Suppressor macrophage treated with lipopolysaccharide for 4 hours (primary cell): ENCODE measurements at places on chromosomes 6 and 20.

DNA sequence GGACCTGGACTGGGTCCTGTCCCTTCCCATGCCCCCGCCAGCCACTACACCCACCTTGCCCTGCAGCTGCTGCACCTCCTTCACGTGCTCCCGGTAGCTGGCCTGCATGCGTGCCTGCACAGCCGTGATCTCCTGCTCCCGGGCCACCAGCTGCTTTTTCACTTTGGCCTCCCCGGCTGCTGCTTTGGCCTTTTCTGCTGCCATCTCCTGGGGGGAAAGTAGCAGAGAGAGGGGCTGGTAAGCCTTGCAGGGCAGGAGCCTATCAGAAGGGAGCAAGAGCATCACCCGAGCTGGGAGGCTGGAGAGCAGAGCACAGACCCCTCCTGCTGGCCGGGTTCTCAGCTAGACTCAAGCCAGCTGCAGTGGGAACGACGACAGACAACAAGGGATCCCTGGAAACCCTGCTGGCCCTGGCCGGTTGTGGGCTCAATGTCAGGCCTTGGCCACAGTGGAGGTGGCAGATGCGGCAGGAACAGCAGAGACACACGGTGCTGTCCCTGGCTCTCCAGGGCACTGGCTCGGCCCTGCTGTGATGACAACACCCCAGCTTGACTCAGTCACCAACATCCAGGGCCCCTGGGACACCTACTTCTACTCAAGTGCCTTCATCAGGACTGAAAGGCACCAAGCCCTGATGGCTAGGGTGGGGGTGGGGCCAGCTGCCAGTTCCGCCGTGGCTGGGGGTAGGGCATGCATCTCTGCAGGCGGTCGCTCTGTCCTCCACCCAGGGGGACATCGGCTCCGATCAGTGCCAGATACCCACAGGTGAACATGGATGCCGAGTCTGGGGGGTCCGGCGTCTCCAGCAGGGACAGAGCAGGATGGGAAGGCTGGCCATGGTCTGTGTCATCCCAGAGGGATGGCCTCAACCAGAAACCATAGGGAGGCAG lies 45.3 kb downstream of the RRBP1 start:
- no peak for DNase-seq

- peak; percentile 40 for DNase-seq
Observed at GRCh38 chr20:43448748-43449535, 8.8 kb upstream of the SRSF6 start.

DNA sequence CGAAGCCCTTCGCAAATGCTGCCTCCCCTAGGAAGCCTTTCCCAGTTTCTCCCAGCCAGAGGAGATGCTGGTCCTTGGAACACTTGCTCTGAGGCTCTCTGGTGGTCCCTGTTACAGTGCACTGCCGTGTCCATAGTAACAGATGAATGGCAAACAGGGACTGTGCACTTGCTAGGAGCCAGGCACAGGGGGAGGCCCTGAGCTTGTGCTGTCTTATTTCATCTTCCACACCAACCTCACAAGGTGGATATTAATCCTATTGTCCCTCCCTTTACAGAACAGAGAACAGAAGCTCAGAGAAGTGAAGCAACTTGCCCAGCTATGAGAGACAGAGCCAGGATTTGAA lies 19.0 kb downstream of the SRC start:
- DNase-seq, result no peak

DNA sequence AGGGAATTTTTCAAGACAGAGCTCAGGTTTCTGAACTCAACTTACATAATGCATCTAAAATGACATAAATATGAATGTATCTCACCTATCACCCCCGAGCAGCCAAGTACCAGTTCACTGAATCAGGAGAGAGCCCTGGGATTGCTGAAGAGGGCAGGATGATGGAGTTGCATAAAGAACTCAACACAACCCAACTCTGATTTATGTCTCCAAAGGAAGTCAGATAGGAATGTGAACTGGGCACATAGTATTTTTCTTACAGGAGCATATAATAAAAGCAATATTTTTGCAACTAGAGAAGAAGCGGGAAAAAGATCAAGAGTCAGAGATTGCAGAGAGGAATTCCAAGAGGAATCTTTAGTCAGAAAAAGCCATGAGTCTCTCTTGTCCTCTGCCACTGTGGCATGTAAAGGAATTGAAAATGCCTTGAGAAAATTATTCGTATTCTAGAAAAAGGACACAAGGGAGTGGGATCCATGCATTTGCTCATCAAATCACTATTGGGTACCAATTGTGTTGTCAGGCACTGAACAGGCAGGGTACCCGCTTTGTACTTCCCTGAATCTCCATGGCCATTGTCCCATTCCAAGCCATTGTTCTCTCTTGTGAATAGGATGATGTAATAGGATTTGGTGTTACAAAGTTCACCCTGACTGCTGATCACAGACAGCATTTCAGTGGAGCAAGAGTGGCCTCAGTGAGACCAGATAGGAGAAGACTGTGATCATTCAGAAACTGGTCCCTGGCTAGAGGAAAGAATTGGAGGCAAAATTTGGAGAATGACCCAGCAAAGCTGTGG lies 16.3 kb downstream of the RIN2 start:
- DNase-seq, result no peak

DNA sequence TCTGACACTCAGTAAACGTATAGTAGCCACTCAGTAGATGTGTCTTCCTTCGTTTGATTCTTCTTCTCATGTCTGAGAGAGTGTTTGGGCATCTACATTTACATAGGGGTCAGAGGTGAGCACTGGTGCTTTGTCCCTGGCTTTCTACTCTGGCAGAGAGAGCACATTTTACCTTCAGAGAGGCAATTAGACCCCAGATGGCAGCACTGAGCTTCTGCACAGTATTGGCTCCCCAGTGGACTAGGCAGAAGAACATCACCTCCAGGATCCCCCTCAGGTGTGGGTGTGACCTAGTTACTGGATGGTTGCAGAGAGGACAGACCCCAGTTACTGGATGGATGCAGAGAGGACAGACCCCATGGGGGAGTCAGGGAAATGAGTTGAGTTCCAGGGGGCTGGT lies 327.2 kb downstream of the DHX35 start:
- peak; percentile 3 for DNase-seq

GRCh38 chr6:24906314-24906713 lies 29.4 kb downstream of the RIPOR2 start:
- no peak for DNase-seq

- DNase-seq, result no peak
Observed at GRCh38 chr6:80667006-80667405, 560.5 kb downstream of the BCKDHB start.

GRCh38 chr20:44624152-44624551 lies 27.3 kb downstream of the ADA start:
- no peak for DNase-seq

DNA sequence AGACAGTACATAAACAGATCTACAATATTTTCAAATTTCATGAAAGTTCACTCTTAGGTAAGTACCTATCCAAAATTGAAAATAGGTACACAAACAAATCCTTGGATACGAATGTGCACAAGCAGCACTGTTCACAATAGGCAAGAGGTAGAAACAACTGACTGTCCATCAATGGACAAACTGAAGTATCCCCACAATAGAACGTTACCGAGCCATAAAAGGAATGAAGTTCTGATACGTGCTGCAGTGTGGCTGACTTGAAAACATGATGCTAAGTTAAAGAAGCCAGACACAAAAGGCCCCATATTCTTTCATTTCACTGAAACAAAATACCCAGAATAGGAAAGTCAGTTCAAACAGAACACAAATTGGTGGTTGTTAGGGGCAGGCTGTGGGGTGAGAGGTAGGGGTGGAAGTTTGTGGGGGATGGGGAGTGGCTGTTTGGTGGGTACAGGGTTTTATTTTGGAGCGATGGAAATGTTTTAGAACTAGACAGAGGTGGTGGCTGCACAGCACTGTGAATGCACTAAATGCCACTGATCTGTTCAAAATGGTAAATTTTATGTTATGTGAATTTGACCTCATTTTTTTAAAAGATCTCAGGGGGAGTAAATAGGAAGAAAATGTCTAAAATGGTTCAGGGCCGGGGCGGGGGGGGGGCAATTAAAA lies 89.5 kb downstream of the ZMYND8 start:
- no peak for DNase-seq

GRCh38 chr6:17165383-17165782 lies 63.5 kb downstream of the STMND1 start:
- no peak for DNase-seq

DNA sequence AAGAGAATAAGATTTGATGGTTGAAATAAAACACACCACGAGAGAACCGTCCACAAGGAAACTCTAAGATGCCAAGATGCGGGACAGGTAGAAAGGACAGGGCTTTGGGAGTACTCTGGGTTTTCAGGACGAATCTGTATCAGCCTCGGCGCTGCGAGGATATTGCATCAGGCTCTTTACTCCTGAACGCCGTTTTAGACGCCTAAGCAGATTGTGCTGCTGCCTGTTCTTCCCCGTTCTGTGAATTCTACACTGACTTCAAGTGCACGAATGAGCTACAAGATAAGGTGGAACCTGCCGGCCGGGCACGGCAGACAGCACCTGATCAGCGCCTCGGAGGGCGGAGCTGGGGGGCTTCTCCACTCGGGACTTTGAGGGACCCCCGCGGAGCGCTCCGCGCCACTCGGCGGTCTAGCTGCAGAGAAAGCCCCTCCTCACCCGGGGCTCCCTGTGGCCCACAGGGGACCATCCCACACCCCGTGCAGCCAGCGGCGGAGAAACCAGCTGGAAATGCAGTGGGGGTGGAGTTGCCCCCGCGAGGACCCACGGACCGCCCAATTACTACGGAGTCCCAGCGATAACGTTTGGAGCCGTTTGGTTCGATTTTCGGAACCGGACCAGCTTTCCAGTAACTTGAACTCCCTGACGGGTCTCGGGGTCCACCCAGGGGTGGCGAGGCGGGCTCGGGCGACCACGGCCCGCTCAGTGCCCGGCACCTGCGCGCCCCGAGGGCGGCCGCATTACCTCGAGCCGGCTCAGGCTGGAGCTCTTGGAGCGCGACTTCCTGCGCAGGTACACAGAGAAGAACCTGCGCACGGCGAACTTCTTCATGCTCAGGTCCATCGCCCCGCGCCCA lies 646 bp downstream of the RPS6KA2 start:
- peak; percentile 41 for DNase-seq

- DNase-seq, result no peak
Observed at GRCh38 chr20:11084508-11084907, 410.7 kb upstream of the JAG1 start.

DNA sequence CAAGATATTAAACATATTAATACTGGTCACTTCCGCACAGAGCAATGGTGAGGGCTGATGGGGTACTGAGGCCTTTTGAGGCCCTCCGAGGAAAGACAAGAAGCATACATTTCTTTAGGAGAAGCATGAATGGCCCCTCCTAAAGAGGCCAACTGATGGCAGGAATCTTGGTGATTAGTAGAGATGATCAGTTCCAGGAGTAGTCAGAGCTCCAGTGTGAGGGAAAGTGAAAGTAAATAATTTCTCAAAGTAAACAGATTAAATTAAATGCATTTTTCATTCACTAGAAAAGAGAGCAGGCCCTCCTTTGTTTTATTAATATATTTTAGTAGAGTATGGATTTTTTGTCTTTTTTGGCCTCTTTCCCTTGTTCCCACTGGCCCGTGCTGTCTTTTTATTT lies 38.2 kb downstream of the NOX3 start:
- peak; percentile 41 for DNase-seq

DNA sequence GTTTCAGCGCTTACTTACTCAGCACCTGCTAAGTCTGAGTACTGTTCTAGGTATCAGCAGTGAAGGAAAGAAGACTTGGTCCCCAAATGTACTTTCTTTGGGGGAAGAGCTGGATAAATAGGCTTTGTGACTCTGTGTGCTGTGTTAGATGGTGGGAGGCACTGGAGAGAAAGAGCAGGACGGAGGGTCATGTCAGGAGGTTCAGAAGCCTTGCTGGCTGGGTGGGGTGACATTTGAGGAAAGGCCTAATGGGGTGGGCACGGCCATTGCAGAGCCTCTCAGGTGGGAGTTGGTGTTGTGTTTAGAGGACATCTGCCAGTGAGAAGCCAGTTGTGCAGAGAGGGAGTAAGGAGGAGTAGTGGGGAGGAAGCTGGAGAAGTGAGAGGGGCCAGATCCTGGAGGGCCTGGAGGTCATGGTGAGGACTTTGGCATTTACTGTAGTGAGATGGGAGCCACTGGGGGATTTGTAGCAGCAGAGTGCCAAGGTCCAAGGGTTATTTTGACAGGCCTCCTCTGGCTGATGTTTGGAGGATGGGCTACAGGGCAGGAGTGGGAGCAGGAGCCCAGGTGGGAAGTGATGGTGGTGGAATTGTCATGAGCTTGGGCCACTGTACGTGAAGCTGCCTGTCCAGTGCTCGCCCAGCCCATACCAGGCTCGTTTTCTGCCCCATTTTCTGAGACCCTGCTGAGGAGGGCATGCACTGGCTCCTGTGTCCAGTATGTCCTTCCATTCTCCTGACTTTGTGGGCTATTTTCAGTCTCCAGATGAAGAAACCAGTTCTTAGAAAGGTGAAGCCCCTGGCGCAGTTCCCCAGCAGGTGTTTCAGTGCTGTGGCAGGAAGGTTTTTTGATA lies 886 bp downstream of the SDCBP2 start:
- DNase-seq, result no peak

DNA sequence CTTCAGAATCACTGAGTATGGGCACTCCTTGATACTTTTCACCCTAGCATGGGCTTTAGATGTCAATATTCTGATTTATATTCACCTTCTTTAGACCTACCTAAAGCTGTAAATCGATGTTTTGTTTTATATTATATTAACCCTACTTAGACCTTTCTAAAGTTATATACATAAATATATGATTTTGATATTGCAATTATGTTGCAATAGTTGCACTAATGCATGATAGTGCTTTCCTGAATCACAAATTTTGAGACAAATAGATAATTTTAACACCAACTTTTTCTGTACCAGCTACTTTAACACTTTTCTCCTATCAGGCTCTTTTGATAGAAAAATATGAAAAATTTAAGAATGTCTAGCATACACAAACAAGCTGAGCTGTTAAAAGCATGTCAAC lies 34.0 kb upstream of the JAG1 start:
- no peak for DNase-seq

GRCh38 chr6:82775361-82775760 lies 290.3 kb downstream of the UBE3D start:
- no peak for DNase-seq

DNA sequence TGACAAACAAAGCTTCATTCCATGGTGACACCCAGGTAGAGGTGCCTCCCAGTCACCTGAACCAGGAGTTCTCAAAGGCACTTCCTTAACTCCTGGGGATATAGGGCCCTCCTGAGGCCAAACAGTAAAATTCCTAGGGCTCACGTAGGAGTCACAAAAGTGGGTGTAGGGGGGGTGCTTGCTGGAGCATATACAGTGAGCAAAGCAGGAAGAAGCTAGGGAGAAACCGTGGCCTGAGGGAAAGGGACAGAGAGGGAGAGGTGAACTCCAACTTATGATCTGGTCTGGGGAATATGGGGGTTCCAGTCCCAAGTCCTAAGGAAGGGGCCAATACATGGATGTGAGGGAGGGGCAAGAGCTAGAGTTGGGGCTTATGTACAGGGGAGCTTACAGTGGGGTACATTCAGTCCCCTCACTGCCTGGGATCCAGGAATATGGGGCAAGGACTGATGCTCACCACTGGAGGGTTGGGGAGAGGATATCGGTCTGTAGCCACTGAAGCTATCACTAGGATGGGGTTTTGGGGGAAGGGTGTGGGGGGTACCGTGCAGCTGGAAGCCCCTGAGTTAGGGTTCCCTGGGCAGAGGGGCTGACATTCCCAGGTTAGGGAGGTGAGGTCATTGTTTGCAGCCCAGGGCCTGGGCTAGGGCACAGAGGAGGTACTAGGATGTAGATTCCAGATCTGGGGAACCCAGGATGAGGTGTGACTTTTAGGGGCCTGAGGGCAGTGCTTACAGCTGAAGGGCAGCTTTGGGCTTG lies 950 bp downstream of the PEDS1 start:
- peak; percentile 18 for DNase-seq
